ENCODE measurements at places on chromosomes 2 and 18. TPM values are rescaled to one million over a fixed set of nuclear protein-coding genes. Genes with fewer than 3 reads are reported as not detected.

- H3K27me3 ChIP-seq, result peaks cover 4% of the 10 kb centered on the region
- no peak for DNase-seq
- H3K27ac ChIP-seq, result no peak overlapping the region
- H3K4me3 ChIP-seq, result no peak overlapping the region
- no peaks in the 10 kb centered on the region for H3K4me1 ChIP-seq
- no peaks in the 10 kb centered on the region for H3K36me3 ChIP-seq
Measured at GRCh38 chr2:120650022-120650644, 85.5 kb upstream of the GLI2 start.

GRCh38 chr2:145752091-145752806, 1232.3 kb upstream of the ZEB2 start:
- H3K36me3 ChIP-seq, result no peaks in the 10 kb centered on the region
- no peak overlapping the region for H3K4me3 ChIP-seq
- peaks cover 34% of the 10 kb centered on the region for H3K4me1 ChIP-seq
- no peaks in the 10 kb centered on the region for H3K27me3 ChIP-seq

GRCh38 chr2:234048049-234048448, 2.5 kb upstream of the SPP2 start:
- no peaks in the 10 kb centered on the region for H3K36me3 ChIP-seq
- no peak for DNase-seq
- H3K4me1 ChIP-seq, result no peaks in the 10 kb centered on the region
- no peak overlapping the region for H3K27ac ChIP-seq
- H3K27me3 ChIP-seq, result no peaks in the 10 kb centered on the region

Gene UBE2F
- polyA plus RNA-seq, result 117 TPM

Gene NEB
- 2.7 TPM for polyA plus RNA-seq

GRCh38 chr2:177612659-177613058, 220.1 kb downstream of the AGPS start:
- no peaks in the 10 kb centered on the region for H3K36me3 ChIP-seq
- H3K27ac ChIP-seq, result no peak overlapping the region
- no peaks in the 10 kb centered on the region for H3K4me1 ChIP-seq
- no peaks in the 10 kb centered on the region for H3K27me3 ChIP-seq
- no peak for DNase-seq
- H3K4me3 ChIP-seq, result no peak overlapping the region

Gene HDHD2
- 38.1 TPM for polyA plus RNA-seq

DNA sequence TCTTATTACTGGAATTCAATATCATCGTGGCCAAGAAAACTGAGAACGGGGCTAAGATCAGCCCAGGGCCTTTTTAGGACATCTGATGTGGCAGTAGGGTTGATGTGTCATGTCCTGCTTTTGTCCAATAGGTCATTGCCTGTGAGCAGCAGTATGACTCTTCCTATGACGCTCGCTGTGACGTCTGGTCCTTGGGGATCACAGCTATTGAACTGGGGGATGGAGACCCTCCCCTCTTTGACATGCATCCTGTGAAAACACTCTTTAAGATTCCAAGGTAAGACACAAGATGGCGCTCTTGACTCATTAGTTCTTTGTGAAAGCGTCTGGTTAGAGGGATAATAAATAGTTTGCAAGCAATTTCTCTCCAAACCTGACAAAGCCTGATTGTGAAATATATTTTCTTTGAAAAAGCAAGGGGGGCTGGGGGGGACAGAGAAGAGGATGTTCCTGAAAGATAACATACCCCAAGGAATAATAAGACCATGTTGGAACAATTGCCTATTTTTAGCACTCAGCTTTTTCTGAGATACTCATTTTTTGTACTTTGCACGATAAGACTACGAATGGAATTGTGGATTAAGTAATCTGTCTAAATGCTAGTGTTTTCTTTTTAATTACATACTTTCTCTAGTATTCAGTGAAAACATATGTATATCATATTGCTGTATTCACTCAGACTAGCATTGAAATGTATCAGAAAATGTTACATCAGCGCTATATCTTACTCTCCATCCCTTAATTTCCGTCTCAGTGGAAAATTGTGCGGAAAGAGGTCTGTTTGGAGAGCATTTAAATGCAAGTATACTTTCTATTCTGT, 58.1 kb downstream of the MYO3B start:
- no peaks in the 10 kb centered on the region for H3K4me1 ChIP-seq
- no peak overlapping the region for H3K4me3 ChIP-seq
- no peaks in the 10 kb centered on the region for H3K36me3 ChIP-seq
- H3K27ac ChIP-seq, result no peak overlapping the region

Gene CFAP65
- not detected for polyA plus RNA-seq

GRCh38 chr2:67340133-67341011, 56.8 kb upstream of the ETAA1 start:
- DNase-seq, result no peak
- no peak overlapping the region for H3K4me3 ChIP-seq
- no peaks in the 10 kb centered on the region for H3K27me3 ChIP-seq
- no peak overlapping the region for H3K27ac ChIP-seq
- H3K36me3 ChIP-seq, result no peaks in the 10 kb centered on the region
- no peaks in the 10 kb centered on the region for H3K4me1 ChIP-seq

Gene PSMA8
- not detected for polyA plus RNA-seq

Gene TXNDC2
- not detected for polyA plus RNA-seq

DNA sequence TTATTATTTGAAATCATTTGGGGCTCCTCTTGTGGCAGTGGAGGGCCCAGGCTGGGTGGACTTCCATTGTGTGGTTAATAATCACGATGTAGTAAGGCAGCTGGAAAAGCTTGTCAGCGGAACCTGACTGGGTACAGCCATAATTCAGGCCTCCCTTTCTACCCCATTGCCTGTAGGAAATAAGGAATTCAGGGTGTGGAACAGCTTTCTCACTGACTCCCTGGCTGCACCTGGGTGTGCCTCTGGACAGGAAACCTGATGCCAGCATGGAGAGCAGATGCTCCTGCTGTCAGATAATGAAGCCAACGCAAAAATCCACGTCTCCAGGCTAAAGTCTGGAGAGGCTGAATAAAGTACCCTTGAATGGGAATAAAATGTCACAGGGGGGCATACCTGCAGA, 44.2 kb downstream of the LYPD6B start:
- H3K4me1 ChIP-seq, result peaks cover 55% of the 10 kb centered on the region
- DNase-seq, result no peak
- no peak overlapping the region for H3K4me3 ChIP-seq
- no peaks in the 10 kb centered on the region for H3K27me3 ChIP-seq
- H3K27ac ChIP-seq, result peak overlapping the region; percentile 25
- no peaks in the 10 kb centered on the region for H3K36me3 ChIP-seq

DNA sequence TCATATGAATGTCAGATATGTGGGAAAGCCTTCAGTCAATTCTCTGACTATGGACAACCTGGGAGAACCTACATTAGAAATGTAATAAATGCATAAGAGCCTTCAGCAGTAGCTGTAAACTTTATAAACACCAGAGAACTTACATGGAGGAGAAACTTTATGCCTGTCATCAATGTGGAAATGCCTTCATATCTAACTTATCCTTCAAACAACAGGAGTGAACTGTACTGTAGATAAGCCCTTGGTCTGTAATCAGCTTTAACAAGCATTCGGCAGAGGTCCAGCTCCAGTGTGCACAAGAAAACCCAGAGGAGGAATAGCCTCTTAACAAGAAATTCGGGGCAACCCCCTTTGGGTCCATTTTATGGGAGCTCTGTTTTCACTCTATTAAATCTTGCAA, 14.8 kb upstream of the UXS1 start:
- no peaks in the 10 kb centered on the region for H3K27me3 ChIP-seq
- no peak overlapping the region for H3K4me3 ChIP-seq
- no peak for DNase-seq
- H3K27ac ChIP-seq, result no peak overlapping the region
- H3K36me3 ChIP-seq, result no peaks in the 10 kb centered on the region
- no peaks in the 10 kb centered on the region for H3K4me1 ChIP-seq

- DNase-seq, result no peak
- no peaks in the 10 kb centered on the region for H3K4me1 ChIP-seq
- H3K27ac ChIP-seq, result no peak overlapping the region
- H3K4me3 ChIP-seq, result no peak overlapping the region
- no peaks in the 10 kb centered on the region for H3K27me3 ChIP-seq
- no peaks in the 10 kb centered on the region for H3K36me3 ChIP-seq
Measured at GRCh38 chr18:75003764-75004690, 204.9 kb downstream of the PTGR3 start.

DNA sequence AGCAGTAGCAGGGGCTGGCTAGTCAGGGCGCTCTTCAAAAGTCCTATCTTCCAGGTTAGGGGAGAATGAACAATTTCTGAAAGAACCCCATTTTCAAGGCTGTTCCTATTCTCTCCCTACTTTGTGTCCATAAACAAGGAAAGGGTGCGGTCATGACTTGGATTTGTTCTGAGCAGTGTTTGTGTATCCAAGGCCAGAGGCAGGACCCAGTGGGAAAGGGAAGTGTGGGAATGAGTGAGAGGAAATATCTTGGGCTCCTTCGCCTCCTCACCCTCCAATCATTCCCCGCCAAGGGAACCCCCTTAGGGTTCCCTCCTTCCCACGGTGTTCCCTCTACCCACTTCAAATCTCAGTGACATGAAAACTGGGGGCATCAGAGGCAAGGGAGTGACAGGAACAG, 25.5 kb upstream of the SPTBN1 start:
- DNase-seq, result no peak
- H3K4me1 ChIP-seq, result peaks cover 9% of the 10 kb centered on the region
- H3K36me3 ChIP-seq, result no peaks in the 10 kb centered on the region
- H3K4me3 ChIP-seq, result no peak overlapping the region
- no peaks in the 10 kb centered on the region for H3K27me3 ChIP-seq

Gene COL5A2
- not detected for polyA plus RNA-seq

Gene CNTNAP5
- not detected for polyA plus RNA-seq

- H3K27ac ChIP-seq, result no peak overlapping the region
- DNase-seq, result no peak
- no peaks in the 10 kb centered on the region for H3K27me3 ChIP-seq
- H3K4me1 ChIP-seq, result no peaks in the 10 kb centered on the region
- no peaks in the 10 kb centered on the region for H3K36me3 ChIP-seq
Measured at GRCh38 chr18:29080946-29081345, 904.0 kb upstream of the CDH2 start.

- H3K4me1 ChIP-seq, result no peaks in the 10 kb centered on the region
- no peak for DNase-seq
- H3K27ac ChIP-seq, result no peak overlapping the region
Measured at GRCh38 chr2:67854103-67854743, 208.6 kb downstream of the C1D start.

DNA sequence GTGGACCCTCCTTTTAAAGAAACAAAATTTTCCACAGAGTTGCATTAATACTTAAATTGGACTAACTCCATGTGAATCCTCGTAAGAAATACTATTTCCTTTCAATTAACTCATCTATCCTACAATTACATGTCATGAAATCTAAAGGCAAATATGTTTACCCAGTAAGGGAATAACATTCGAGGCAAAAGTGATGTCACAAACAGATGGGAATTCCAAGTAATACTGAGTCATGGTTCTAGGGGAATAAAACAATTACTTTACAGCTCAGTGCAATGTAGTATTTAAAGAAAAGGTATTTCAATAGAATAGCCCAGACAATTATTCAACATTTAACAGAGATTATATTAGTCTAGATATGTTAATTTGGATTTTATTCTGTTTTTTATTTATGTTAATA, 205.8 kb downstream of the ZNF385B start:
- H3K4me1 ChIP-seq, result no peaks in the 10 kb centered on the region
- H3K27ac ChIP-seq, result no peak overlapping the region
- no peaks in the 10 kb centered on the region for H3K36me3 ChIP-seq
- no peaks in the 10 kb centered on the region for H3K27me3 ChIP-seq

GRCh38 chr2:23760736-23761135, 166.2 kb downstream of the ATAD2B start:
- no peak overlapping the region for H3K27ac ChIP-seq
- H3K27me3 ChIP-seq, result no peaks in the 10 kb centered on the region
- H3K4me1 ChIP-seq, result peaks cover 9% of the 10 kb centered on the region
- DNase-seq, result no peak
- H3K36me3 ChIP-seq, result peaks cover 80% of the 10 kb centered on the region

GRCh38 chr2:88874063-88874657, 182.7 kb downstream of the RPIA start:
- H3K27me3 ChIP-seq, result no peaks in the 10 kb centered on the region
- peak; percentile 37 for DNase-seq
- H3K36me3 ChIP-seq, result no peaks in the 10 kb centered on the region

- no peak overlapping the region for H3K4me3 ChIP-seq
- no peaks in the 10 kb centered on the region for H3K27me3 ChIP-seq
- DNase-seq, result no peak
- H3K27ac ChIP-seq, result no peak overlapping the region
Measured at GRCh38 chr18:58727776-58728500, 56.7 kb downstream of the MALT1 start.

GRCh38 chr18:58161659-58162058, 117.6 kb downstream of the NEDD4L start:
- no peak overlapping the region for H3K4me3 ChIP-seq
- H3K27ac ChIP-seq, result no peak overlapping the region
- no peaks in the 10 kb centered on the region for H3K4me1 ChIP-seq
- no peaks in the 10 kb centered on the region for H3K36me3 ChIP-seq
- no peak for DNase-seq

Gene ITPRID2
- polyA plus RNA-seq, result 23.0 TPM

Gene CIB4
- not detected for polyA plus RNA-seq

Gene PKP4
- polyA plus RNA-seq, result 0.73 TPM

DNA sequence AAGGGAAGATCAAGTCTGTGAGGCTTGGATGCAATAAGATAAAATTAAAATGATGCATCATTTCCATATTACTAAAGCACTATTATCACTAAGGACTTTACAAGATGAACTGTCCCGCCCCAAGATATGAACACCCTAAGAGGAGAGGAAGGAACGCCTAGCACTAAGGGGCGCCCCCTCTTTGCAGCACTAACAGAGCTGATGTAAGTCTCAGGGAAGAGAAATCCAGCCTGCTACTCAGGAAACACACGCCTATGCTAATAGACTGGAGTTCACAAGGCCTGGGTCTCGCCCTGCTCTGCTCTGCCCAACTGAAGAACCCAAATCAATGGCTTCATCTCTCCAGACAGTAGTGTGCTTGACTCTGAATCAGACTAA, 6.1 kb downstream of the INO80C start:
- H3K27ac ChIP-seq, result no peak overlapping the region
- no peaks in the 10 kb centered on the region for H3K27me3 ChIP-seq
- H3K36me3 ChIP-seq, result no peaks in the 10 kb centered on the region
- DNase-seq, result no peak
- H3K4me3 ChIP-seq, result no peak overlapping the region

GRCh38 chr18:10420561-10421352, 33.7 kb upstream of the APCDD1 start:
- H3K36me3 ChIP-seq, result no peaks in the 10 kb centered on the region
- no peaks in the 10 kb centered on the region for H3K4me1 ChIP-seq

GRCh38 chr18:3083766-3084165, 70.8 kb upstream of the LPIN2 start:
- H3K27me3 ChIP-seq, result no peaks in the 10 kb centered on the region
- H3K4me1 ChIP-seq, result no peaks in the 10 kb centered on the region
- no peak overlapping the region for H3K4me3 ChIP-seq
- no peak overlapping the region for H3K27ac ChIP-seq
- H3K36me3 ChIP-seq, result no peaks in the 10 kb centered on the region

DNA sequence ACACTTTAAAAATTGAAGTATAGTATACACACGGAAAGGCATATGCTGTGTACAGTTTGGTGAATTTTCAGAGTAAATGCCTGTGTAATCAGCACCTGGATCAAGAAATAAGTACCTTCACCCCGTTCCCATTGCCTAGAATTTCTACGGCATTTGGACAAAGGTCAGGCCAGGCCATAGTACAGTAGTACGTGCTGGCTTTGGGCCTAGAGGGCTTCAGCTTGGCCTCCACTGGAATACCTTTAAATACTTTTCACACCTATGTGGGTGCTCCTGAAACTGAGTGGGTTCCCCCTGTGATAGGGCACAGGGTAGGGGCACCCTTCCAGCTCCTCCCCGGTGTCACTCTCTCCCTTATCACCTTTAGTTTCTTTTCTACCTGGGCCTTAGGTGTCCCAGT, 26.5 kb downstream of the TET3 start:
- no peak for DNase-seq
- no peaks in the 10 kb centered on the region for H3K4me1 ChIP-seq
- no peak overlapping the region for H3K4me3 ChIP-seq
- H3K36me3 ChIP-seq, result peaks cover 25% of the 10 kb centered on the region
- H3K27me3 ChIP-seq, result no peaks in the 10 kb centered on the region
